Endothelial cell of umbilical vein (primary cell): ENCODE measurements at places on chromosomes 13 and 19.

- DNase-seq: peak; percentile 16
These were observed 56.4 kb downstream of the ZDHHC20 start for GRCh38 chr13:21402586-21403307.

DNA sequence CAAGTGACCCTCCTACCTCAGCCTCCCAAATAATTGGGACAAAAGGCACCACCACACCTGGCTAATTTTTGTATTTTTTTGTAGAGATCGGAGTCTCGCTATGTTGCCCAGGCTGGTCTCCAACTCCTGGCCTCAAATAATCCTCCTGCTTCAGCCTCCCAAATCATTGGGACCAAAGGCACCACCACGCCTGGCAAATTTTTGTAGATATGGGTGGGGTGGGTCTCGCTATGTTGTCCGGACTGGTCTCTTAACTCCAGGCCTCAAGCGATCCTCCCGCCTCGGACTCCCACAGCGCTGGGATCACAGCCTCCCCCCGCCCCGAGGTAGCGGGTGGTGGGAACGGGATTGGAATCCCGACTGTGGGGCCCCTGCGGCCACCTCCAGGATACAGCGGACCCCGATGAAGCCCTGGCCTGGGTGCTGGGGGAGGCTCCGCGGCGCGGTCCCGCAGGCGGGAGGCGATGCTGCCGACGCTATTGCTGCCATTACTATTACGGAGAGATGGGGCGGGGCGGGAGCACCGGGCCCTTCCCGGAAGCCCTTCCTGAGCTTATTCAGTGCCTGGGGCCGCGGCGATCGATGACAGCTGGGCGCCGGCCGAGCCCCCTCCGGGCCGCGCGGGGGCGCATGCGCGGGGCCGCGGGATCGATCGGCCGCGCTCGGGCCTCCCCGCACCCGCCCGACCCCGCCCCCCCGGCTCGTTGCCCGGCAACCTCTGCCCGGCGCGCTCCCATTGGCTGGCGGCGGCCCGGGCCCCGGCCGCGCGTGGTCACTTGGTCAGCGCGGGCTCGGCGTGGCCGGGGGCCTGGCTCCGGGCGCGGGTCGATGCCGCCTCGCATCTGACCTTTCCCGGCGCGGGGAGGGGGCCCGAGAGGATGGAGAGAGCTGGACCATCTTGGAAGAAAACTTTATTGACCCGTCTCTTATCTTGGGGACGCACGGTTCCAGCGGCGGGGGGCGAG, 27.9 kb upstream of the ONECUT3 start:
- peak; percentile 36 for DNase-seq

- no peak for DNase-seq
These were observed 14.0 kb downstream of the MYDGF start for GRCh38 chr19:4656102-4656501.

GRCh38 chr13:42808341-42808940, 27.1 kb downstream of the FAM216B start:
- no peak for DNase-seq

DNA sequence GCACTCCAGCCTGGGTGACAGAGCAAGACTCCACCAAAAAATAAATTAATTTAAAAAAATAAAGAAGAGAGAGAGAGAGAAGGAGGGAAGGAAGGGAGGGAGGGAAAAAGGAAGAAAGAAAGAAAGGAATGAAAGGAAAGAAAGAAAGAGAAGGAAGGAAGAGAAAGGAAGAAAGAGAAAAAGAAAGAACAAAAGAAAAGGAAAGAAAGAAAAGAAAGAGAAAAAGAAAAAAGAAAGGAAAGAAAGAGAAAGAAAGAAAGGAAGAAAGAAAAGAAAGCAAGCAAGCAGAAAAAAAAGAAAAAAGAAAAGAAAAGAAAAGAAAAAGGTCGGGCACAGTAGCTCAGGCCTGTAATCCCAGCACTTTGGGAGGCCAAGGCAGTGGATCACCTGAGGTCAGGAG, 14.9 kb upstream of the ZNRF4 start:
- DNase-seq: no peak

GRCh38 chr19:42197375-42197817, 20.1 kb downstream of the DEDD2 start:
- no peak for DNase-seq

- DNase-seq: no peak
These were observed 66.6 kb upstream of the ZNF527 start for GRCh38 chr19:37304190-37304883.

GRCh38 chr19:18697680-18698079, 14.2 kb downstream of the CRTC1 start:
- no peak for DNase-seq

DNA sequence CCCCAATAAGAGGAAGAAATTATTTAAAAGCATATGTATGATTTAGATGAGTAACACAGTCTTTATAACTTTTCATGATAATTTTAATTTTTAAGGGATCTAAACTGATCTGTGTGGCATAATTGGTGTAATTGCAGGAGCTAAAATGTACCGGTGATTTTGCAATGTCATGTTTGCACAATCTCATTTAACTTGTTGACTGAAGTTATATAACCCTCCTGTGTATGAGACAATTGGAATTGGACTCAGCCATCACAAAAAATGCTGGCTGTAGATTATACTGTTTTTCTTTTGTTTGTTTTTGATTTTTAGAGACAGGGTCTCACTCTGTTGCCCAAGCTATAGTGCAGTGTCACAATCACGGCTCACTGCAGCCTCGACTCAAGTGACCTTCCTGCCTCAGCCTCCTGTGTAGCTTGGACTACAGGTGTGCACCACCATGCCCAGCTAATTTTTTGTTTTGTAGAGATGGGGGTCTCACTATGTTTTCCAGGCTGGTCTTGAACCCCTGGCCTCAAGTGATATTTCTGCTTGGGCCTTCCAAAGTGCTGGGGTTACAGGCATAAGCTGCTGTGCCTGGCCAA, 26.1 kb downstream of the FGF9 start:
- no peak for DNase-seq

- no peak for DNase-seq
These were observed 300.7 kb downstream of the LMO7 start for GRCh38 chr13:75936791-75937190.

- DNase-seq: no peak
These were observed 3.6 kb downstream of the ZNF121 start for GRCh38 chr19:9580728-9581127.

- DNase-seq: no peak
These were observed 118.5 kb downstream of the IRS2 start for GRCh38 chr13:109667807-109668291.

DNA sequence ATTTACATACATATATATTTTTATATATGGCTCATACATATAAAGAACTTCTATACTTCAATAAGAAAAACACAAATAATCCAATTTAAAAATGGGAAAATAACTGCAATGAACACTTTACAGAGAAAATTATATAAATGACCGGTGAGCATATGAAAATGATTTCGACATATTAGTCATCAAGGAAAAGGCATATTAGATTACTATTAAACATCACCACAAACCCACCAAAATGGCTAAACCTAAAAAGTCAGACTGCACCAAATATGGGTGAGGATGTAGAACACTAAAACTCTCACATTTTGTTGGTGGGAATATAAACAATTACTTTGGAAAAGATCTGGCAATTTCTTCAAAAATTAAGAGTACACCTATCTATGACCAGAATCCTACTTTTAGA, 316.2 kb downstream of the ENOX1 start:
- no peak for DNase-seq

DNA sequence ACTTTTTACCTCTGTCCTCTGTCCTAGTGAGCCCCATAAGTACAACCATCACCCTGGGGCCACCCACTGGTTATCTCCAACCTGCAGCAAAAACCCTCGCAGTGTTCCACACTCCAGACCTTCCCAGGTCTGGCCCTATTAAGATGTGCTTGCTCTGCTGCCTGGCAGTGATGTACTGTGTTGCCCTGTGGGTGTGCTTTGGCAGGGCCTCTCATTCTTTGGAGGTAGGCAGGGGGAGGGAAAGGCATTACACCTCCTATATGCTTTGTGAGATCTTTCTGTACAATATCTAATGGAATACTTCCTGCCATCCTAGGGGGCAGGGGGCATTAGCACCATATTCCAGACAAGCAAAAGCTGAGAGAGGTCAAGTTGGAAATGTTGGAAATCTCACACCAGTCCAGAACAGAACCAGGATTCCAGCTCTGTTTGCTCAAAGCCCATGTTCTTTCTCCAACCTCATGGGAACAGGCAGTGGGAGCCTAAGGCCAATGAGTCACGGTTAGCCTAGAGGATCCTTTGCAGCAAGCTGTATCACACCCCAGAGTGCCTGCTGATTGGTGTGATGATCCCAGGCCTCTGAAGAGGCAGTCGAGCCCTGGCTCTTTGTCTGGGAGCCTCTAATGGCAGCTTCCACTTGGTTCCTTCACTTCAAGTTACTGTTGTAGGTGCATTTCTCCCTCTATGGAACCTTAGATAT, 59.7 kb upstream of the UBL3 start:
- DNase-seq: no peak

DNA sequence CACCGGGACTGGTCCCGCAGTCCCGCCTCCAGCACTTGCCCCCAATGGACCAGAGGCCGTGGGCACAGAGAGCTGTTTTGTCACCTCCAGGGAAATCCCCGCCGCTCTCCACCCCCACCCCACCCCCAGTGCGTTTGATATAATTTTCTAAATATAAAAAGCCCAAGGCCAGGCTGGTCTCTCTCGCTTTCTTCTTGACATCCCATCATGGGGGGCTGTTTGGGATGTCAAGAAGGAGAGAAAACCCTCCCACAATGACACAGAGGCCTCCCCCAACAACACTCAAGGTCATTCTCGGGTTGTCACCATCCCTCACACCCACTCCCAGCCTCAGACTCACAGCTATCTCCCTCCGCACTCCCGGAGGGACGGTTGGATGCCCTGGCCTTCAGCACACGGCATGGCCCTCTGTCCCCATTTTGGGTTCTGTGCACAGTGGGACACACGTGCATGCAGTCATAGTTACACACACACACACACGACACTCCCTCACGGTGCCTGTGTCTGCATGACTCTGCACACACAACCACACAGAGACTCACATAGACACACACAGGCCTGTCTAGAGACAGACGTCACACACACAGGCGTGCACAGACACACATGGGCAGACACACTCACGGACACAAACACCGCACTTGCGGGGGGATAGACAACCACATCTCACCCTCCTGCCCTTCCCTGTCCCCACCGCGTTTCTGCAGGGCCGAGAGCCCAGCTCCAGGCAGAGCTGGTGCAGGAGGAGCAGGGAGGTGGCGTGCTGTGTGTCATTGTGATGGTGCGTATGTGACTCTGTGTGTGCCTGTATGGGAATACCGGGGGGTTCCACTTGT, 4.8 kb upstream of the NFIC start:
- DNase-seq: no peak

- no peak for DNase-seq
These were observed 812.1 kb upstream of the MIR17HG start for GRCh38 chr13:90535421-90535820.

DNA sequence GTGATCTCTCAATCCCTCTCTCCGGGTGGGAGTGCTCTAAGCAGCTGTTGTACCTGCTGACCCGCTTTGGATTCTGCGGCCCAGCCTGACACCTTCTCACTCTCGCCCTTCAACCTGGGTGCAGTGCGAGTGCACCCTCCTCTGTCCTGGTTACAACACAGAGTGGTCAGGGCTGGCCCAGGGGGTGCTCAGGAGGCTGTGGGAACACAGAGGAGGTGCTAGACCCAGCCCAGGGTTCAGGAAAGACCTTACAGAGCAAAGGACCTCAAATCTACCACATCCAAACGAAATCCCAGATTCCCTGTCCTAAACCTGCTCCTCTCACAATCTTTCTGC, 23.7 kb downstream of the ZNF175 start:
- DNase-seq: no peak

DNA sequence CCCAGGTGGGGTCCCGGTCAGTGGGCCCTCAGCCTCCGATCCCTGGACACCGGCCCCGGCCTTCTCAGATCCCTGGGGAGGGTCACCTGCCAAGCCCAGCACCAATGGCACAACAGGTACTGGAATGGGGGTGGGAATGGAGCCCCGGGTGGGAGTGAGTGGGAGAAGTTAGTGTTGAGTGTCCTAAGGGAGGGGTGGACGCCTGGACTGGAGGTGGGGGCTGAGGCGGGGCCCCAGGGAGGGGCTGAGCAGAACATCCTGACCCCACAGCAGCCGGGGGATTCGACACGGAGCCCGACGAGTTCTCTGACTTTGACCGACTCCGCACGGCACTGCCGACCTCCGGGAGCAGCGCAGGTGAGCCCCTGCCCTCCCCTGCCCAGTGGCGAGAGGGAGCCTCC, 17.7 kb downstream of the EPN1 start:
- DNase-seq: no peak

GRCh38 chr13:81738364-81738763, 1397.4 kb upstream of the SPRY2 start:
- DNase-seq: no peak

DNA sequence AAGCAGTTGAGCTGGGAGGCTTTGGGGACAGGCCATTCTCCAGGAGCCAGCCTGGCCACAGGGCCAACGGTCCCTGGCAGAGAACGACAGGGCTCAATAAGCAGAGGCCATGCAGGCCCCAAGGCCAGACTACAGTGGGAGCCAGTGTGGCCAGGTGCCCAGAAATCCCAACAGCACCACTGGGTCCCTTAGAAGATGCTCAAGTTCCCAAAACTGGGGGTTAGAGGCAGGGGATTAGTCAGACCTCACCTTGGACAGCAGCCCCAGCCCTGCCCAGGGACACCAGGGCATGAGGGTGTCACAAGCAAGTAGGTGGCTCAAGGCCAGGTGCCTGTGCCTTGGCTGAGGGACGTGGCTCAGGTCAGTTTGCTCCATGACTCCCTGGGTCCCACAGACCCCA, 12.8 kb downstream of the SCGB2B2 start:
- DNase-seq: no peak

GRCh38 chr19:1650650-1651567, 1.5 kb downstream of the TCF3 start:
- peak; percentile 42 for DNase-seq

GRCh38 chr13:110942248-110942981, 27.5 kb upstream of the ANKRD10 start:
- no peak for DNase-seq

- DNase-seq: peak; percentile 38
These were observed 10.5 kb upstream of the TINCR start for GRCh38 chr19:5578097-5578846.

DNA sequence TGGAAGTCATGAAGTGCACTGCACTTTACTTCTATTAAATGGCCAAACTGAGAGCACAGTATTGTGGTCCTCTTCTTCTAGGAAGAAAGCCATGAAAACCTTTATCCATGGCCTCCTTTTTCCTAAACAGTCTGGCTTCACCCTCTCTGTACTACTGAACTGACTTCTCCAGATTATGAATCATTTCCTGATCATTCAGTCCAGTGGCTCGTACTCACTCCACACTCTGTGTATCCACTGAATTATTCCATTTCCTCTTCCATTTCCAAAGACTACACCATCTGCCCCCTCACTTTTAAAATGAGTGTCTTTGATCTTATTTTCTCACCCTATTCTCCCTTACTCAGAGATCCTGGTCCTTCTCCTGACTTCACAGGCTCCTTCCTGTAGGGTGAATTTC, 29.7 kb upstream of the FREM2 start:
- no peak for DNase-seq

GRCh38 chr19:49599378-49600295, 8.7 kb downstream of the PRR12 start:
- DNase-seq: no peak

GRCh38 chr13:40127476-40127875, 472.0 kb downstream of the COG6 start:
- DNase-seq: no peak
